H4 (cell line): ENCODE measurements at places on chromosomes 2 and 18.

- peak; percentile 70 for DNase-seq
Measured at GRCh38 chr2:137951586-137951985, 12.7 kb upstream of the HNMT start.

DNA sequence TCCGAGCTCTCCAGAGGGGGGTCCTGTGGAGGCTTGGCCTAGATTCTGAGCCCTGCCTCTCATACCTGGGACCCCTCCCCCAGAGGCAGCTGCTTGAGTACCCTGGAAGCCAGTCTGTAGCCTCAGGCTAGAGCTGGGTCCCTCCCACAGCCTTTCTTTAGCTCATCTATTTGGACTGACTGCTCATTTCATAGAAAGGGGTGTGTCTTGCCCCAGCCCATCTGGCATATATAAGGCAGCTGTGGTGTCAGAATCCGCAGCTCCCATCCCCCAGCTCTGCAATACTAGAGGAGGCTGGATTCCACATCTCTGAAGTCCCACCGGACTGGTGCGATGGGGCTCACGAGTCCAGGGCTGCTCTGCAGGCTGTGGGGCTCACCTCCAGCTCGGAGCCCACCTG is 26.1 kb downstream of the MPHOSPH10 start:
- DNase-seq = no peak

DNA sequence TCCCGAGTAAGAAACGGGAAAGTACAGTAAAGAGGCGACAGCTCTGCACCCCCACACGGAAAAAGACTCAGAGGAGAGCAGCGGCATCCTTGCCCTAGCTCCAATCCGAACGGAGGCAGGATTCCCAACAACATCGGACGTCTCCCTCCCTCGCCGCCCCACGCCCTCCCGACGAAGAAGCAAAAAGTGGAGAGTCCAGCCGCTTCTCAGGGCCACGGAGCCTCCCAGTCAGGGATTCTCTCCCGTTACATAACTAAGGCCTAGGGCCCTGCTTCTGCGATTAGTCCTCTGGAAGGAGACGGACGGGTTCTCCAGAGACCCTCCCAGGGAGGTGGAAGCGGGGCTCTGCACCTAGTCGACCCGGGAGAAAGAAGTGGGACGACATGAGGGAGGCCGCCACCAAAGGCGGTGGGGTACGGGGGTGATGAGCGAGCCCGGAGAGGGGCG is 587 bp downstream of the SUMO1 start:
- DNase-seq = peak; percentile 10

DNA sequence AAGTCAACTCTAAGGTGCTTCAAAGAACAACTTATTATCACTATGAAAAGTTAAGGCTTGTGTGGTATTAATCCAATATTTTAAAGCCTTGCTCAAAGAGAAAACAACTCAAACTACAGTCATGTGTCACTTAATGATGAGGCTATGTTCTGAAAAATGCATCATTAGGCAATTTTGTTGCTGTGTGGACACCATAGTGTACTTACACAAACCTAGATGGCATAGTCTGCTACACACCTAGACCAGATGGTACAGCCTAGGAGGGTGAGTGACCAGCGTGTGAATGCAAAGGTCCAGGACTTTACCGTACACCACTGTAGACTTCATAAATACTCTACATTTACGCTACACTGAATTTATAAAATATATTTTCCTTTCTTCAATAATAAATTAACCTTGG is 3.0 kb downstream of the MBOAT2 start:
- DNase-seq = no peak

GRCh38 chr2:62971936-62972335 is 78.7 kb upstream of the OTX1 start:
- no peak for DNase-seq

DNA sequence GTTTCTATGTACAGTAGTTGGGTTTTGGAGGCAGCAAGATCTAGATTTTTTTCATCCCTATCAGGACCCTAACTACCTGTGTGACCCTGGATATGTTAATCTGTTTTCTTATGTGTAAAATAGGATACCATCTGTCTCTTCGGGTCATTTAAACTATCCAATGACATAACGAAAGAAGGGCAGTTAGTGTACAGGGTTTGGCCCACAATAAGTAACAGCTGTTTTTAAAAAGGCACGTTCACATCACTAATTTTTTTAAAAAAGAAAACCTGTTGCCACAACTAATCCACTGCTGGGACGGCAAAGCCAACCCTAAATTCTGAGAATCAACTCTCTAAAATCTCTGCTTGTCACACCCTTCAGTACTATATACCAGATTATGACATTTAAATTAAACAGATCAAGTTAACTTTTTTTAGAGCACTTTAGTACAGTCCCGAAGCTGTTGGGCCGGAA is 869 bp downstream of the USP40 start:
- no peak for DNase-seq

- no peak for DNase-seq
Measured at GRCh38 chr2:101512993-101513392, 38.1 kb upstream of the RFX8 start.
